ENCODE measurements at places on chromosomes 2 and 18.
A peak's percentile ranks its signal among the peaks of the same experiment; 100 is the strongest.

- DNase-seq, result no peak
These were observed 11.5 kb downstream of the GCC2 start for GRCh38 chr2:108460345-108461037.

DNA sequence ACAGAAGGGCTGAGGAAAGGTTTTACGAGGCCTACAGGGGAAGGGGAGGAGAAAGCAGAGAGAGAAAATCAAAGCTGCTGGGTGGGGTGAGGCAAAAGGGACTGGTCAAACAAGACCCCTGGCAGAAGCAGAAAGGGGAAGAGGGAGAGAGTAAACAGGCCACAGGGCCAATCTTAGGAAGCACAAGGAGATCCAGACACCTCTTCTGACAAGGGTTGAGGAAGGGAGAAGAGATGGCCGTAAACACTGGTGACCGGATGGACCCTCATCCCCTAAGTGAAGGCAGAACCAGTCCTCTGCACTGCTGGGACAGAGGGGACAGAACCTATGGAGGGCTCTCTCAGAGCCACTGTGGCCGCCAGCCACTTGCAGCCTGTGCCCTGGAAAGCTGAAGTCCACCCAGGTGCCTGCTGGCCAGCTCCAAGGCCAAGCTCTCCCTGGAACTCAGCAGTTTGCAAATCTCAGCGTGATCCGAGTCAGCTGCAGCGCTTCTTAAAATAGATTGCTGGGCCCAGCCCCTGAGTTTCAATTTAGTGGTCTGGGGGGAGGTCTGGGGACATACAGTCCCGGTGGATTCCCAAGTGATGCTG, 108.8 kb downstream of the TMEM163 start:
- DNase-seq, result no peak

GRCh38 chr2:119208791-119209203, 14.8 kb upstream of the STEAP3 start:
- no peak for DNase-seq

DNA sequence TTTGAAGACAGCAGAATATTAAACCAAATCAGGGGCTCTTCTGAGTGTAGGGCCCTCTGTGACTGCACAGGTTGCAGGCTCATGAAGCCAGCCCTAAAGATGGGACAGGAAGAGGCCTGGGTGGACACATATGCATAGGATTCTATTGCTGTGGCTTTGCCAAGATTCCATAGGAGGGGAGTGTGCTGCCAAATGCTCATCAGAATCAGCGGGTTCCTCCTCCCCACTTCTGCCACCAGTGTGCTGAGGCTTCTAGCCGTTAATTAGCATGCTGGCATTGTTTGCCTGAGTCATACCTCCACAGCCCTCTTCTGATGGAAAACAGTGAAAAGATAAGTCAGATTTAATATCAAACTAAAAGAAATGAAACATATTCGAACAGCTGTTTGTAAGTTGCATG, 103.9 kb upstream of the TMEFF2 start:
- no peak for DNase-seq

- peak; percentile 63 for DNase-seq
These were observed 1.3 kb downstream of the INPP4A start for GRCh38 chr2:98445683-98446581.

DNA sequence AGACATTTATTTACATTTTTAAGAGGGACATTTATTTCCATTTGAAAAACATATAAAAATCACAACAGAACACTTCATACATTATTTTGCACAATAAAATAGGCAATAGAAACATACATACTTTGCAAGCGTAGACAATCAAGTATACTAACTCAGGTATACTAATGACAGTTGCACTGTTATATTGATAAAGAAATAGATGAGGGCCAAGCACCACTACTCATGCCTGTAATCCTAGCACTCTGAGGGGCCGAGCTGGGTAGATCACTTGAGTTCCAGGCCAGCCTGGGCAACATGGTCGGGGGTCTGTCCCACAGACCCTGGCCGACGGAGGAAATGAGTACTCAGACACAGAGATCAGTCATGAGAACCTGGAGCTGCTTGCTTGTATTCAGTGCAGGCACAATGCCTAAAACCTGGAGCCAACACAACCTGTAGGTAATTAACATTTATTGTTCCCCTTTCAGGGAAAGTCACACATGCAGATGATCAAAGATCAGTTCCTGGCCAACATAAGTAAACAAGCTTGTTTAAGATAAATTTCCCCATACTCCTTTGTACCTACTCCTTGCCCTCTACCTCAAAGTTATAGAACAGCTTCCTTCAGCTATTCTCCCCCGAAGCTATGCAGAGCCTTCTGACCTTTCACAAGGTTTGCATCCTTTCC, 1960.2 kb downstream of the SUCLG1 start:
- no peak for DNase-seq

GRCh38 chr2:85718009-85718391, 23.8 kb downstream of the GNLY start:
- no peak for DNase-seq

DNA sequence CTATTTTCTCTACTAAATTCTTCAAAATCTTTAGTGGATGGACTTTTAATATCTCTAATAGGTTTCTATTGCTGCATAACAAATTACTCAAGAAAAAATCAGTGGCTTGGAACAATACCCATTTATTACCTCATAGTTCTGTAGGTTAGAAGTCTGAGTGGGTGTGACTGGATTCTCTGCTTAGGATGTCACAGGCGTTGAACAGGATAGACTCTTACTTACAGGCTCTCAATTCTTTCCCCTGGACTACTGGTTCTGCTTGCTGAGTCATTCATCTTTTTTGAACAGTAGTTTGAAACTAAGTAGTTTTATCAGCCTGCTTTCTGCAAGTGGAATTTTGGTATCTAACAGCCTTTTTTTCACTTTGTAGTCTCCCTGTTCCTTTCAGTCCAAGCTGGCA, 265.4 kb downstream of the ZNF385B start:
- no peak for DNase-seq

DNA sequence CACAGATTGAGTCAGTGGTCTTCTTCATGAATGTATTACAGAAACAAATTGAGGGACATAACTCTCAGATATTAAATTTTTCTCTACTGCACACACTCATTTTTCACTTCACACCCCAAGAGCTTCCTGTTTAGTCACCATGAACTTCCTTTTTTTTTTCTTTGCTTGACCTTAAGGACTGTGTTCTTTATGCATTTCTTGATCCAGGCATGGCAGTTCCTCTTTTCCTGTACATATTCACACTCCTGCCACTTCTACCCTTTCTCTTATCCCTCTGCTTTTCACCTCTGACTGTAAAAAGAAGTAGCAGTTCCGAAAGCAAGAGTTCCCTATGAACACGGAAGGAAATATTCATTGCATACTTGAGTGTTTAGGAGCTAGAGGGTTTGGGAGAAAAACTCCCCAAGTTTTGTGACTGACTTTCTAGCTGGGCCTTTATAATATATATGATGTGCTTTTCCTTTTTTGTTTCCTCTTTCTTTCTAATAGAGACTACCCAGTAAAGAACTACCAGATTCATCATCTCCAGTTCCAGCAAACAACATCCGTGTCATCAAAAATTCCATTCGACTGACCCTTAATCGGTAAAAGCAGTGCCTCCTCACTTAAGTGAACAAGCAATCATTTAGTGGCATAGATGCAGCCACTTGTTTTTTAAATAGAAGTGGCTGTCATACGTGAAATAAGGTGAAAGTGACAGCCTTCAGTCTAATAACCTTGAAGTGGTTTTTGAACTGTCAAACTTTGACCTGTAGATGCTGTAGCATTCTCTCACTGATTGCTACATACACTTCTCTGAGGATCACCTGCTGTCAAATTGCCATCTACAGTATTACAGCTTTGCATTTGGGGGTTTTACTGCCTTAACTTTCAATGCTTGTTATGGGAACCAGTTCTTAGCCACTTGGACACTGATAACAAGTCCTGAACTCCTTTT, 40.8 kb downstream of the PAPOLG start:
- no peak for DNase-seq

DNA sequence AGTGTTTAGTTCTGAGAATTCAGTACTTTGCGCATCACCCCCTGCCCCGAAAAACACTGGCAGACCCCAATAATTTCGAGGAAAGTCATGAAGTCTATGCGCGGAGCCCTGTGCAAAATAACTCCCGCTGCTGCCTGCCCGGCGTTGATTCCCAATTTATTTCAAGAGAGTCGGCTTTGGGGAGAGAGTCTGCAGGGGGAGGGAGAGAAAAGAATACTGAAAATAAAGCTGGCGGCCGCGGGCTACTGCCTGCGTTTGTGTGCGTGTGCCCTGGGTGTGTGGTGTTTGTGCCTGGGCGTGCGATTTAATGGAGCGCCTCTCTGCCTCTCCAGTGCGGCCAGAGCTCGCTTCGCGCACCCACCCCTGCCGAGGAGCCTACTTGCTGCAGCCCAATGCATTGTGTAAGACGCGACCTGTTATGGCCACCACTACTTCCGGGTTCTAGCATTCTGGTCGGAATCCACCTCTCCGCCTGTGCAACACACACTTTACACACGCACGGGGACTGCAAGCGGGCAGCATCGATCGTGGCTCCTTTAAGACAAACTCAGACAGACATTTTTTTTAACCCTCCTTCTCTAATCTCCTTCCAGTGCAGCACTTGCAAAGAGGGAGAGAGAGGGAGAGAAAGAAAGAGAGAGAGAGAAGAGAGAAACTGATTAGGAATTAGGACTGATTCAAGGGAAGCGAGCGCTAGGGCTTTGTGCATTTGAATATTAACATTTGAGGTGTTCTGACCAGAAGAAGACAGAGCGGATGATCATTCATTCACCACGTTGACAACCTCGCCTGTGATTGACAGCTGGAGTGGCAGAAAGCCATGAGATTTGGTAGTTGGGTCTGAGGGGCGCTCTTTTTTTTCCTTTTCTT, at the start of gene MEIS1:
Gene MEIS1 (plus strand): TSS at position 447 of the 870 bp plus-strand sequence. CDS start 732 bp downstream, outside the sequence.
- peak; percentile 92 for DNase-seq

DNA sequence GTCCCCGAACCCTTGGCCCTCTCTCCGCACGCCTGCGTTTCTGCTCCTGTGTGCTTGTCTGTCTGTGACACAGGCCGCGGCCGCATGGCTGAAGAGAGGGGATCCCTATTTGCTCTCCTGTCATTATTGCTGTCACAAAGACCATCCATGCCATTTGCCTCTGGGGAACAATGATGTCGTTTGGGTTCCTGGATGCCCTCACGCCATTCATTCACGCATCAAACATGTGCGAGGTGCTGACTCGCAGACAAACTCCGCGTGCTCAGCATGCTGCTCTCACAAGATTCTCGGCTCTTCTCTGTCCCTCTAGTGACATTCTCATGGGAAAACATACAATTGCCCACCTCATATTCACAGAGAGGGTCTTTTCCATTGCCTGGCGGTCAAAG, 67.8 kb downstream of the ASB1 start:
- DNase-seq, result no peak

GRCh38 chr2:97913846-97914245, 81.9 kb downstream of the TMEM131 start:
- DNase-seq, result no peak

DNA sequence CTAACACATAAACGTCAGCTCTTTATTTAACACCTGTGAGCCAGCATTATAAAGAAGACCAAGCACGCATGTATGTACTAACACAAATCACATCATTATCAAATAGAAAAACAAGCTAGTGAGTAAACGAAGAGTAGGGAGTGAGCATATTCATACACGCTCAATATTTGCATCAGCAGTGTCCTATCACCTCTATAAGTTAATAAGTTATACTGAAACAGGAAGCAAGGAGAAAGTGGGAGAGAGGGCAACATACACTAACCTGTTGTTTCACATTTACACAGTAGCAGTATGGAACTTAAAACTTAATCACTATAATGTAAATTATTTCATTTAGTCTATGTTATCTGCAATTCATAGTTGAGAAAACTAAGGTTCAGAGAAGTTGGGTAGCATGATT, 321.5 kb upstream of the TANK start:
- no peak for DNase-seq

- peak; percentile 13 for DNase-seq
These were observed 2.7 kb downstream of the SKOR2 start for GRCh38 chr18:47248604-47249313.

- DNase-seq, result no peak
These were observed 143.7 kb upstream of the RPRM start for GRCh38 chr2:153622285-153622684.

- DNase-seq, result no peak
These were observed 36.1 kb downstream of the ZNF407 start for GRCh38 chr18:74633652-74634352.

DNA sequence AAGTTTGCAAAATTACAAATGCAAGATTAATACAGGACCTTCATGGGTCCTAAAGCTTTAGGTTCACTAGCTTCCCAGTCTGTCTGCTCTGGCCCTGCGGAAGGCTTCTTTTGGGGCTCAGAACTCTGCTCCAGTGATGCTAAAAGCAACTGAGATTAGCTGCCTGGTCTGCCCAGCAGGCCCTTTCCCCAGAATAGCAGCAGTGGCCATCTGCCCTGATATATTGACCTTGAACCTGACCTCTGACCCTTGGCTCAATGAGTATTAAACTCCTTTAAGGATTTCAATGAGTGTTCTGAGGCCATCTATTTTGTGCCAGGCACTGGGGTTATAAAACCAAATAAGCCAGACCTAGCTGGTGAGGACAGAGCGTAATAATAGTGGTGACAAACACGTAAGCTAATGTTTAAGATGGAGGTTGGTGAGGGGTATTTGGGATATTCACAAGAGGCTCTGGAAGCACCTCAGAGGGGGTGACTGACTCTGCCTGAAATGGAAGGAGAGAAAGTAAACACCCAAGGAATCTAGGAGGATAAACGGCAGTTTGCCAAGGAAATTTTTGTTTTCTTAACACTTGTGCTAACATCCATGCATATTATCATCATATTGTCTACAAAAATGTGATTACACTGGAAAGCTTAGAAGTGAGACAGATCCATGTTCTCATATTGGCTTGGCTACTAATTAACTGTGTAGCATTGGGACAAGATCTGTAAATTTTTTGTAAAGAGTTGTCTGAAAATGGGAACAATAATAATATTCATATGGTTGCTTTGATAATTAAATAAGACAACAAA, 50.4 kb upstream of the LCLAT1 start:
- DNase-seq, result no peak

- DNase-seq, result peak; percentile 48
These were observed 82.0 kb downstream of the DCDC2C start for GRCh38 chr2:3785220-3785889.

- no peak for DNase-seq
These were observed 63.1 kb downstream of the CYP26B1 start for GRCh38 chr2:72084584-72084976.

GRCh38 chr18:10398571-10398970, 55.9 kb upstream of the APCDD1 start:
- no peak for DNase-seq

GRCh38 chr2:52976143-52976949, 791.3 kb upstream of the CHAC2 start:
- DNase-seq, result peak; percentile 18

GRCh38 chr2:21928292-21928691, 804.5 kb downstream of the TDRD15 start:
- no peak for DNase-seq

- no peak for DNase-seq
These were observed 146.1 kb downstream of the PRPF40A start for GRCh38 chr2:152571048-152571766.

GRCh38 chr2:197216361-197216979, 94.1 kb downstream of the ANKRD44 start:
- DNase-seq, result no peak

GRCh38 chr2:198371921-198372543, 567.6 kb downstream of the PLCL1 start:
- DNase-seq, result no peak
